HuH-7 (cell line): ENCODE measurements at places on chromosomes 3 and 15.
A peak's percentile ranks its signal among the peaks of the same experiment; 100 is the strongest.

DNA sequence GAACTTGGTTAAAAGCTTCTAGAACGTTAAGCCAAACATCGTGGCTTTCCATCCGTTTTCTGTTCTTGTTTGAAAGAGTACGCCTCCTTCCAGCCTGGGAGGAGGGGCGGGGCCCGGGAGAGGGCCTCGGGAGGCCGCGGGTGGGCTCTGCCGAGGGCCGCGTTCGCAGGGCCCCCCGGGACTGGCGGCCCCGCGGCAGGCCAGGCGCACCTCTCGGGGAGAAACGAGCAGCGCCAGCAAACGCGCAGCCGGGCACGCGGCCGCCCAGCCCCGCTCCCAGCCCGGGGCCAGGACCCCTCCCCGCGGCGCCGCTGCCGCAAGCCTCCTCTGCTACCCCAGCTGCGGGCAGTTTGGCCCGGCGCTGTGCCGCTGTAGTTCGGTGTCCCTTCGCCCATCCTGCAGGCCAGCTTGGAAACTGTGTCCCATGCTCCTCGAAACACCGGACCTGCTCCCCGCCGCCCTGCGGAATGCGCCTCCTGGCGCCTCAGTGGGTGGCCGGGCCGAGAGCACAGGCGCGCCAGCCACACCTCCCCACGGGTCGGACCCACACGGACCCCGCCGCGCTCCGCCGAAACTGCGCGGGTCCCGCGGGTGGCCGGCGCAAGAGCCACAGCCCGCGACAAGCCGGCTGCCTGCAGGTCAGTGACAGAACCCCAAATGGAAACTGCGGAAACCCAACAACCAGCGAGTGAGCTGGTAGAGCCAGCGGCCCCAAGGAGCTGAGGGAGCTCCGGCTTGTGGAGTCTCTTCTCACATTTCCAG, 2.3 kb downstream of the OCA2 start:
- no peak for DNase-seq

DNA sequence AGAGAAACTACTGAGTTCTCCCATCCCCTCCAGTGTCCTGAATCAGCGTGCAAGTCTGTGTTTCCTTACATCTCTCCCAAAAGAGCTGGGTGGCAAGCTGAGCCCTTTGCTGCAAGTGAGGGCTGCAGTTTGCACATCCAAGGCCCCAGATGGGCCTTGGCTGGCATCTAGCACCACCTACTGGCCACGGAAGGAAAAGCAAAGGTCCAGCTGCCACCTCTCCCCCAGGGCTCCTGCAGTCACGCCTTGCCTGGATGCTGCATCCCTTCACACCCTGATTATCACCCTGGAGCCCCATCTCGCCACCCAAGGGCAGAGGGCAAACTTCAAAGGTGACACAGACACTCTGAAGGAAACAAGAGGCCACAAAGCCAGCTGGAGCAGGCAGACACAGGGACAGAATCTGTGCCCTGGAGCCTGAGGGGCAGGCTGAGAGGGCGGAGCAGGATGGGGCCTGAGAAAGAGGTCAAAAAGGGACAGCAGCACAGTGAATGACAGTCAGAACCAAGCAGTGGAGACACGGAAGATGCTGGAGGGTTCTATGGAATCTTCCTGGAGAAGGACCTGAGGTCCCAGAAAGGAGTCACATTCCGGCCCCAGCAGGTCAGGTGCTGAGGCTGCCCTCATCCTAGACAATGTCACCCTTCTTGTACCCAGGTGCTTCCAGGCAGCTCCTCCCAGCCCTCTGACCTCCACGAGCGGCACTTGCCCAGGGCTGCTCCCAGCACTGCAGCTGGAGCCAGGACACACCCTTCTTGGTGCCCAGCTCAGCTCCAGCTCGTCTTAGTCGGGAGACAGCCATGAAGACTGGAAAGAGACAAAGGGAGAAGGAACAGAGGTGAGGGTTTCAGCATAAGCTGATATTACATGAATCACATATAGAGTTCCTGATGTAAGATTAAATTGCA, 18.3 kb upstream of the NTRK3 start:
- DNase-seq, result peak; percentile 87

DNA sequence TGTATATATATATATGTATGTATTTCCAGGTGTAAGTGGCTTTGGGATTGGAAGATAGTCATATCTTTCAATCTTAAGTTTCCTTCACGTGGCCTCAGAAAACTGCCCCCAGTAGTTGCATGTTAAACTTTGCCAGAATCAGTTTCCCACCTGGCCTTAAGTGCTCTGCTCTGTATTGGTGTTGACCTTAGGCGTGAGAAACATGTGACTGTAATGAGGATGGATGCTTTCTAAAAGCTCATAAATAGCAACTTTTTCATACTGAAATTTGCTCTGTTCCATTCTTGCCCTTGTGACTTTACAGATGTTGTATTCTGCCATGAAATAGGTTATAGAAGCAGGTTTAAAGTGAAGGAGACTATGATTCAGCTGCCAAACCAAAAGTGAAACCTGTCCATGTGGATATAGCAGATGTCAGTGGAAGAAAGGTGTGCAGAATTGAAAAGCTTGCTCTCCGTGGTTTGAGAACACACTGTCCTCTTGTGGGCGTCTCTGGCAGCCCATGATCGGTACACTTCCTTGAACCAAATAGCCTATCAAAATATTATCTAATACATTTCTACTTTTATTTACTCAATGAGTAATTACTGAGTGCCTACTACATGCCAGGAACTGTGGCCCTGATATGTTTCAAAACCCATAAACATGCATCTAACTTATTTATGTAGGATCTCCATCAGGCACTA, 15.8 kb downstream of the SCG5 start:
- DNase-seq, result no peak

DNA sequence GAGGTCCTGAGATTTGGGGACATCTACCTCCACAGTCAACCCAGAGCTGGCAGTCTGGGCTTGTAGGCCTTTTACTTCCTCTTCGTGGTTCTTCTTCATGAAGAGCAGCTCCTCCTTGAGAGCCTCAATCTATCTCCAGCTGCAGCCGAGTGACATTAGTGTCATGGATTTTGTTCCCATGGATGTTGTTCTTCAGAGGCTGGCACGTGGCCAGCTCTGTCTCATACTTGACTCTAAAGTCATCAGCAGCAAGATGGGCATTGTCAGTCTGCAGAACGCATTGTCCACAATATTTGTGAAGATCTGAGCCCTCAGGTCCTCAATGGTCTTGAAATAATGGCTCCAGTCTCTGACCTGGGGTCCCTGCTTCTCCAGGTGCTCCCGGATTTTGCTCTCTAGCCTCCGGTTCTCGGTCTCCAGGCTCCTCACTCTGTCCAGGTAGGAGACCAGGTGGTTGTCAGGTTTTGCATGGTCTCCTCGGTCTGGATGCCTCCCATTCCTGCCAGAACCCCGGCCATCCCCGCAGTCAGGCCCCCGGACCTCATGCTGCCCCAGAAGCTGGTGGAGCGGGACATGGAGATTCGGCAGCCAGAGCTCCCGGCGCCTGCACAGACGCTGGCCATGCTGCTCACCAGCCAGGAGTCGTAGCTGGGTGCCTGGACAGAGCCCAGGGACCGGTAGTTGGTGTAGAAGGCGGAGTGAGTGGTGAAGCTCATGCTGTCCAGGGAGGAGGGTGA, 3.4 kb upstream of the CCNL1 start:
- DNase-seq, result no peak

DNA sequence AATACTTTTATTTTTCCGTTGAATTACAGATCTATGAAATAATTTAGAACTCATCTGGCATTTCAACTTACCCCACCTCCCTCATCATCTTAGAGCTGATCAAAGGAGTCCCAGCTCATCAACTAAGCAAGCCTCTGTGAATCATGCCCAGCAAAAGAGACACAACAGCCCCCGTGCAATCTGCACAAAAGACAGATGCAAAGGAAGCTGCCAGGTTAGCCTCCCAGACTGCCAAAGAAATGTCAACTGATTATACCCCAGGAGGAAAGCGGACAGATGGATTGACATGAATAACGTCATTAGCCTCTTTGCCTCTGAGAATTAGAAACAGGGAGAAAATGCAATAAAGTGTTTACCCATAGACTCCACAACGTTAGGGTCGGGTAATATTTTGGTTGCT, 75.0 kb downstream of the GABRB3 start:
- DNase-seq, result no peak

DNA sequence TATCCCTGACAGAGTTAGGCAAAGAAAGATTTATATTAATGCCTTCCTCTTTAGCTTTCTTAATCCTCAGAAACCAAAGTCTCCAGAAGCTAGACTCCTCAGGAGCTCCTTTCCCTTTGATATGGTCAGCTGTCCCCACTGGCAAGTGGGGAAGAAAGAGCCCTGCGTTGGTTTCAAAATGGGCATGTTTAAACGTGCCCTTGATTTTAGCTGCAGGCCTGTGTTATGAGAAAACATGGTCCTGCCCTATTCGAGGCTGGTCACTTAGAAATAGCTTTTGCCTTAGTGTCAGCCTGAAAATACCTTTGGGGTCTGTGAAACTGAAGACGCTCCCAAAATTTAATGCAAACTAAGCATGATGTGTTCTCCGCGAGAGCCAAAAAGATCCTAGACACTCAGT, 135.5 kb upstream of the RARB start:
- no peak for DNase-seq

DNA sequence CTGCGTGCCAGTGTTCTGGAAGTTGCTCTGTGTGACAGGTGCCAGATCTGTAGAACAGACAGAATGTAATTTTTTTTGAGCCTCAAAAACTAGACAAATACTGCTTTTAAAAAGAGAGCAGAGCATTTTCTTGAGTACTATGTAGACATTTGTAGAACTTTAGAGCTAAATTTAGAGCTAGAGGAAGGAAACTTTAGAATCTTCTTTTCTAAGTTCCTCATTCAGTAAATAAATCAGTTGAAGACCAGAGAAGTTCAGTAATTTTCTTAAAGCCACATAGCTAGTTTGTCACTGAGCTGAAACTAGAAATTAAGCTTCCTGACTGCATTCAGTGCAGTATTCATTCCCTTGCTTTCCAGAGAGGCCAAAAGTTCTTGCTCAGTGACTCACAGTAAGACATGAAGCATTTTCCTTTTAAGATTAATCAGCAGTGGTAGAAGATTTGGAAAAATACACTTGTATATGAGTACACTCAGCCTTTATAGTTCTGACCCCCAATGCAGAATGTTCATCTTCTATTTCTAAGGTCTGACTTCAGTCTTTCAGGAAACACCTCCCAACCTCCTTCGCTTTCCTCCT, 83.6 kb upstream of the TSEN2 start:
- no peak for DNase-seq

GRCh38 chr3:10683106-10683505, 132.9 kb upstream of the SLC6A11 start:
- DNase-seq, result no peak

DNA sequence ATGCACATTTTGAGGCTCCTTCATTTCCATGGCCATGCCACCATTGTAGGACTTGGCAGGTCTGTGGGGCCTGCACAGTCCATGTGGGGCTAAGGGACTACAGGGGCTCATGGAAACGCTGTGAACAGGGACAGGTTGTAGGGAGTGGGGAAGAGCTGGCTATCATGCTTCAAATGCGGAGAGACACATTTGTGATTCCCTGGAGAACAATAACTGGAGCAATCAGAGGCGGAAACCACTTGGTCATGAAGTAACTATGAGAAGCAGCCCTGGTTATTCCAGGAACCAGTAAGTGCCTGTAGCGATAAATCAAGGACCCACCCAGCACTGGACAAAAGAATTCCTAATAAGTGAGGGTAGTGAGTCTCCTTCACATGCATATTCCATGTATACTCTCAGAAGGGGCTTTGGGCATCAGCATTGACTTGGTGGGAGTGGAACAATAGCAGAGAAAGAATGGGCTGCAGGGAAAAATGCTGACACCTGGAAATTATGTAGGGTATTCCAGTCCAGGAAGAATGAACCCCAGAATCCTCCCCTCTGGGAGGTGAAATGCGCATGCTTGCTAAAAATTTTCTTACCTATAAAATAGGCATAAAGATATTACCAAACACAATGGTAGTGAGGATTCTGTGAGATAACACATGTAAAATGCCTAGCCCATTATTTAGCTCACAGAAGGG, 251.4 kb upstream of the ROPN1 start:
- DNase-seq, result no peak
